ENCODE measurements at places on chromosomes 7 and 10.

DNA sequence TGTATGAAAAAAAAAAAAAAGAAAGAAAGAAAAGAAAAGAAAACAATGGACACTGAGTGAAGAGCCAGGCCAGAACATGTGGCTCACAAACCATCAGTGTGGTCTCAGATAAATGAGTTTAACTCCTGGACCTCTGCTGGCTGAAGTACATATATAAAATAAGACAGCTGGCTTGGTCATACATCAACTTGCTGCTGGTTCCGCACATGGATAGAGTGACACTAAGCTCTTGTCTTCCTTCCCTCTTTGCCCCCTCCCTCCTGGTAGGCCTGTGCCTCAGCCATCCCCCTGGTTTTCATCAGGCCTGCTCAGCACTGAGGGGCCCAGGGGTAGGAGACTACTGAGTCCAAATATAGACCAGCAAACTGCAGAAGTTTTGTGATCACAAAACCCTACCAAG is 58.1 kb upstream of the DGKI start:
- DNase-seq: no peak

DNA sequence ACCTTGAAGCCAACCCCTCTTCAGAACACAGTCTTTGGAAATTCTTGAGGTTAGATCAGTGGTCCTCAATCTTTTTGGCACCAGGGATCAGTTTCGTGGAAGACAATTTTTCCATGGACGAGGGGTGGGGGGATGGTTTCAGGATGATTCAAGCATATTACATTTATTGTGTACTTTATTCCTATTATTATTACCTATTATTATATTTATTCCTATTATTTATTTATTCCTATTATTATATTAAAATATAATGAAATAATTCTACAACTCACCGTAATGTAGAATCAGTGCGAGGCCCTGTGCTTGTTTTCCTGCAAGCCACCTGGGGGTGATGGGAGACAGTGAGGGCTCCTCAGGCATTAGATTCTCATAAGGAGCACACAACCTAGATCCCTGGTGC is 17.9 kb downstream of the CAMK1D start:
- DNase-seq: no peak

DNA sequence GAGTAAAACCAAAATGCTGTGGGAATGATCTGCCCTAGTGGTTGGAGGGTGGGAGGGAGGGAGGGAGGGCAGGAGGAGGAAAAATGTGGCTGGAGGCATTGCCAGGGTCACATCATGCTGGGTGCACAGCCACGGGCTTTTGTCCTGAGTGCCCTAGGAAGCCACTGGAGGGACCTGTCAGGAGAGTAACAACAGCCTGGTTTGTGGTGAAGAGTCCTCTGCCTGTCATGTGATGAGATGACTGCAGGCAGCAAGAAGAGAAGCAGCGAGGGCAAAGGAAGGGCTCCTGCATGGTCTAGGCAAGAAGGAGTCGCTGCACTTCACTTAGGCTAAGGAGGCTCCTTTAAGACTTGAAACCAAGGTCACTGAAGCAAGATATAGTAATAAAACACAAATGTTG is 65.6 kb downstream of the PKD1L1 start:
- DNase-seq: no peak

GRCh38 chr7:4288791-4289394 is 393.2 kb upstream of the FOXK1 start:
- DNase-seq: no peak

DNA sequence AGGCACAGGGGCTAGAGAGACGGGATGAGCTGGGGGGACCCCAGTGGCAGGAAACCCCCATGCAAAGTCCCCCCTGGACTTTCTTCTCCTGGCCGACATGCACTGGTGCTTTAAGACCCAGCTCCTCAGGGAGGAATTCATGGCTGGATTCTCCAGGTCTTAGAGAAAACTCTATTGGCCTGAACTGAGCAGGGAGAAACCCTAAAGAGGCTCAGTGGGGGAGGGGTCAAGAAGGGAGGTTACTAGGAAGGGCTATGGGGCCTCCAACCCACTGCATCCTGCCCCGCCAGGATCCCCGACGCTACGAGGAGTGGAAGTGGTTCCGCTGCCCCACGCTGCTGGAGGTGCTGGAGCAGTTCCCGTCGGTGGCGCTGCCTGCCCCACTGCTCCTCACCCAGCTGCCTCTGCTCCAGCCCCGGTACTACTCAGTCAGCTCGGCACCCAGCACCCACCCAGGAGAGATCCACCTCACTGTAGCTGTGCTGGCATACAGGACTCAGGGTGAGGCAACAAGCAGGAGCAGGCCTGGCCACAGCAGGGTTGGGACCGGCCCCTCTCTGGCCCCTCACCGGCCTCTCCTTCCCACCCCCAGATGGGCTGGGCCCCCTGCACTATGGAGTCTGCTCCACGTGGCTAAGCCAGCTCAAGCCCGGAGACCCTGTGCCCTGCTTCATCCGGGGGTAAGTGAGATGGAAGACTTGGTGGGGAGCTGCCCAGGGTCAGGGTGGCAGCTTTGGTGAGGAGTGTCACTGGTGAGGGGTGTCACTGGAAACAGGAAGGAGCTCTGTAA is 13.8 kb downstream of the ATG9B start:
- DNase-seq: no peak

- no peak for DNase-seq
Observed at GRCh38 chr10:114821915-114822443, 399 bp downstream of the FHIP2A start.

DNA sequence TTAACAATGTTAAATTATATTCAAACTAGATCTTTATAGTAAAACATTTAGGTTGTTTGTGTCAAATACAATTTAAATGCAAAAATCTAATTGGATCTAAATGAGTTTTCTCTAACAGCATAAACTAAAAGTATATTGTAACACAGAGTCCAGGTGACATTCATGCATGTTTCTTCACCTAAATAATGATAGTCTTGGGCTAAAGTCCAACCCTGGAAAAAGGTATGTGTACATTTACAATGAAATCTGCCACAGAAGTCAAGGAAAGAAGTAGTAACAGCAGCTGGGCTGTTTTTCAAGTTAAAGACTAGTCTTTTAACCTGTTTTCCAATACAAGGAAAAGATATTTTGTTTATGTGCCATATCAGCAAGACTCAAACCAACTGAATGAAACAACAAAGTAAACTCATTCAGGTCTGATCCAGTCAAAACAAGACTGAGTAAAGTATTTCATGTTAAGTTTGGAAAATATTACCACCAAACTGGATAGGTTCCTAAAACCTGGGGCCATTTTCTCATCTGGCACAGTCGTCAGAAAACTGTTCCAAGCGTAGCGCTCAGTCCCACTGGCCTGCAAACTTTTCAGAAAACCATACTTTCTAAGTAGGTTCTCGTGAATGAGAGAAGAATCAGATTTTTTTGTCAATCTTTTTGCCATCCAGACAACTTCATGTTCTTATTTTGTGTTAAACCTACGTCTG is 349.2 kb downstream of the HGF start:
- DNase-seq: no peak

GRCh38 chr7:5638994-5639393 is 142.5 kb downstream of the RNF216 start:
- no peak for DNase-seq

DNA sequence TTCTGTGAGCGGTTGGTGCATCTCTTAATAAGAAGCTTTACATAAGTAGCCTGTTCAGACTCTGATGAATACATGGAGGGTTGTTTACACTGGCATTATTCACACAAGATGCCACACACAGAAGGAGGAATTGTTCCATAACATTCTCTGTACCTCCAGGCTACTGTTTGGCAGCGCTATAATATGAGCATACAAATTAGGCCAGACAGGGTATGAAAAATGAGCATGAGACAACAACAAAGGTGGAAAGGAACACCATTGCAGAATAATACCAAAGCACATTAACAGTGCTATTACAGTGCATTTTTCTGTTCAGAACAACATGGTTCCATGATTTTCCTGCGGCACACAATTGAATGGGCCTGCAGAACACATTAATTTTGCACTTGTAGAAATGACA is 417.2 kb upstream of the C7orf33 start:
- DNase-seq: no peak

GRCh38 chr7:30162133-30162532 is 27.3 kb downstream of the MTURN start:
- DNase-seq: no peak

GRCh38 chr10:69479240-69480067 is 28.2 kb downstream of the TSPAN15 start:
- DNase-seq: no peak

- no peak for DNase-seq
Observed at GRCh38 chr10:108410236-108410635, 1245.7 kb upstream of the SORCS1 start.

- no peak for DNase-seq
Observed at GRCh38 chr10:58266003-58266825, 1.5 kb downstream of the IPMK start.

All from DND-41 (cell line).